ENCODE measurements at places on chromosomes 7 and 10.

GRCh38 chr10:61189912-61190311 is 245.9 kb upstream of the RHOBTB1 start:
- DNase-seq: no peak

- no peak for DNase-seq
Observed at GRCh38 chr10:50992972-50993766, 81.1 kb upstream of the PRKG1 start.

- peak; percentile 57 for DNase-seq
Observed at GRCh38 chr7:73345538-73345937, 17.6 kb downstream of the FKBP6 start.

- DNase-seq: no peak
Observed at GRCh38 chr7:15737601-15738000, 51.1 kb upstream of the MEOX2 start.

DNA sequence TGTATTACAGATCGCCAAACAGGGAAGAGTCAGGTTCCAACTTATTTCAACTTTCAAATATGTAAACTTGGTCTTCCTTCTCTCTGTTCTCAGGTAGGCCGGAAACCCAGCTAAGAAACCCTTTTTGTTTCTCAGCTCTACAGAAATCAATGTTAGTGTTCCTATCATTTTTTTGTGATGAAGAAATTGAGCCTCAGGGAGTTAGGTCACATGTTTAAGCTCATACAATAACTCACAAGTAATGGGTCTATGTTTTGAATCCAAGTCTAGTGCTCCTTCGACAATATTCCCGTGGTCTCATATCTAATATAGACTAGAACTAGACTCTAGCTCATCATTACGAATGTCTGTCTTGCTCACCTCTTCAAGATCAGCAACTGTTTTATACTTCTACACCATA is 22.3 kb downstream of the DENND2A start:
- no peak for DNase-seq

DNA sequence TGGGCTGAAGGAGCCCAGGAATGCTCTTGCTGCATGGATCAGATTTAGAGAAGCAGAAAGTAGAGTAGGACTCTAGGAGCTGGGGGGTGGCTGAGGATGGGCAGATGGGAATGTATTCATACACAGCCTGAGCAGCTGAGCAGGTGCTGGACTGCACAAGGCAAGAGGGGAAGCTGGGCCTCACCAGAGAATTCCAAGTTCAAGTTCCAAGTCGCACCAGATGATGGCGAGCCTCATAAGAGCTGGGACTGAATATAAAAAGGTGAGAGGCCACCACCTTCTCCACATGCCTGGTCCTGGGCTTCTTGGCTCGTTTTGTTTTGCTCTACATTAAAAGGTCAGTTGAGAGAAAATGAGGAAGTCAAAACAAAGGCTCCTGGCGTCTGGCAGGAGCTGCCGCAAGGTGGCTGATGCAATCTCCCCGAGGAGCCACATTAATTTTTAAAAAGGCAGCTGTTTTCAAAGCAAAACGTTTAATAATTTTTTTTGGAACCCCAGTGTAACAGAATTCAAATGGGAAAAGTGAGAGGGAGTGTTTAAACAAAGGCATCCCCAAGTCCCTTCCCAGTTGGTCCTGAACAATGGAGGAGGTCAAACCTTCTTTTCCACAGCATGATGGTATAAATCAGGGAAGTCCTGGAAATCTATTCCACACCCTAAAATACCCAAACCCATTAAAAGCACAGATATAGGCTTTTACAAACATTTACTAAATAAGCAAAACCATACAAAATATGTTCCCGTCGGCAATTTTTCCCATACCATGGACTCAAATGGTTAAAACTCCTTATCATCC is 9.5 kb downstream of the CYREN start:
- no peak for DNase-seq

- no peak for DNase-seq
Observed at GRCh38 chr10:72846238-72846637, 47.3 kb upstream of the OIT3 start.

GRCh38 chr7:154183482-154183881 is 131.3 kb downstream of the DPP6 start:
- no peak for DNase-seq

DNA sequence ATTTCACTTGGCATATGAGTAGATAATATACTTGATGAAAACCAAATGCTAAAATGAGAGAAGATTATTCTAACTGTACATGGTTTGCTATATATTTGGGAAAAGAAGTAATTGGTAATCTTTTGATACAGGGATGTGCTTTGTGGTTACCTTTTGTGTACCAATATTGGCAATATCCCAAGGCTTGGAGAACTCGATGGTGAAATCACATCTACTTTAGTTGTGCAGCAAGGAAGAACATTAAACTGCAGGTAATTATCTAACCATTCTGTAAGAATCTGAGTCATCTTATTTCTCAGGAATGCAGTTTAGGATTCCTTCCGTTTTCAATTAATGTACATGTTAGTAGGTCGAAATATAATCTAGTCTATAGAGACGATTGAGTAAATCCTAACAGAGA is 64.1 kb downstream of the SRI start:
- DNase-seq: no peak

DNA sequence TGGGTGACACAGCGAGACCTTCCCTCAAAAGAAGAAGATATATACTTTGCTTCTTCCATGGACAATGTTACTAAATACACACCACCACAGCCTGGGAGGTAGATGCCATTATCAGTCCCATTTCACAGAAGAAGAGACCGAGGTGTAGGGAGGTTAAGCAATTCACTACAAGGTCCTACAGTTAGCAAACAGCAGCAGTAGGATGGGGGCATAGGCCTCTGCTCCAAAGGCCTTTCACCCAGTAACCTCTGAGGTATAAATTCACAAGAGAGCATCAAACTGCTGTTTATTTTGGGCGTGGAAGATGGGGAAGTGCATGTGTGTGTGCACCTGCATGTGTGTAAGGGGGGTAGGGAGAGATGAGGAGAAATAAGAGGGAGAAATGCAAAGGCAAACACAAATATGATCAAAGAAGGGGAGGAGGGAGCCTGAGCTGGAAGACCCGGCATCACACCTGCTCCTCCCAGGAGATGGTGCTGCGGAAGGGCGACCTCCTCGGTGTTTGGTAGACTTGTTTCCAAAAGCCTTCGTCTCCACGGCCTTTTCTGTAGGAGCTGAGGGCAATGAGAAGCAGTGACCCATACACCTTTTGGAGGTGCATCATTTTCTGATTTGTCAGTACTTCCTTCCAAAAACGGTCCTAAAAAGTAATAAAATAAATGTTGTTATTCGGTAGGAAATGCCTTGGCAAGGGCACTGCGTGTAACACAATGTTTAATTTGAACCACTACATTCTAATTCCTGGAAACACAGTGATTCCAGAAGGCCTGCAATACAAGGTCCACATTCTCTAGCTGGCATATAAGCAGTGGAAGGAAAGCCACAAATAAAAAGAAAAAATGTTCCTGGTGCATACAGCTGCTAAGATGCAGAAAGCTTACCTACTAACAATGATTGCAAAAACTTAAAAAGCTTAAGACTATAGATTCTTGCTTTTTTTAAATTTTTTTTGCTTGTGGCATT is 25.9 kb upstream of the ACSL5 start:
- DNase-seq: no peak

- no peak for DNase-seq
Observed at GRCh38 chr10:43377424-43377883, 6.0 kb downstream of the FXYD4 start.

DNA sequence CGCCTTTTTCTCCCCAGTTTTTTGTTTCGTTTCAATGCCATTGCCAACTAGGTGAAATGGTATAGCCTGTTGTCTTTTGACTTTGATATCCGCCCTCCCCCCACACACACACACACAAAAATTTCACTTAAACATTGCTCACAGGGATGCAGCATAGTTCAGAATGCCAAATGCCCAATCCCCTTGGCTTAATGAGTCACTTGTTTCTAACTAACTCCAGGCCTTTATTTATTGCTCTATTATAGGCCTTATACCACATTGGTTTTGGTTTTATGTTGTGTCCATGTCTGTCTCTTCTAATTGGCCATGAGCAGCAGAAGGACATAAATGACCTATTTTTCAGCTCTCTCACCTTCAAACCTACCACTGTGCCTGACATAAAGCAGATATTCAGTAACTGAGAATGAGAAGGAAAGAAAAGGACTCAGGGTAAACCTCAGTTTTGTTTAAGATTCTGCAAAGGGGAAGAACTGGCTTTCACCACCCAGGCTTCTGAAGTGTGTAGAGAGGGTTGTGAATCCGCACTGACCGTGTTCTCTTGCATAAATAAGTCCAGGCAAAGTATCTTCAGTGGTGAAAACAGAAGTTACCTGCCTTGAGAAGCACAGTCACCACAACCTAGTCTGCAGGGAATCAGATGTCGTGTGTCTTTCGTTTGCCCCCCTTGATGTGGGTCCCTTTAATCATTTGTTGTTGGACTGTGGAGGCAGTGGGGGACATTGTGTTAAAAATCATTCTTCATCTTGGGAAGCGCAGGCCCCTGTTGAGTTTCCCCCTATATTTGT is 139.8 kb downstream of the CELF2 start:
- DNase-seq: no peak

- no peak for DNase-seq
Observed at GRCh38 chr7:21146642-21147423, 281.1 kb upstream of the SP4 start.

GRCh38 chr7:70040970-70041766 is 442.9 kb downstream of the AUTS2 start:
- no peak for DNase-seq

GRCh38 chr7:1433128-1433920 is 25.9 kb downstream of the MICALL2 start:
- DNase-seq: no peak

DNA sequence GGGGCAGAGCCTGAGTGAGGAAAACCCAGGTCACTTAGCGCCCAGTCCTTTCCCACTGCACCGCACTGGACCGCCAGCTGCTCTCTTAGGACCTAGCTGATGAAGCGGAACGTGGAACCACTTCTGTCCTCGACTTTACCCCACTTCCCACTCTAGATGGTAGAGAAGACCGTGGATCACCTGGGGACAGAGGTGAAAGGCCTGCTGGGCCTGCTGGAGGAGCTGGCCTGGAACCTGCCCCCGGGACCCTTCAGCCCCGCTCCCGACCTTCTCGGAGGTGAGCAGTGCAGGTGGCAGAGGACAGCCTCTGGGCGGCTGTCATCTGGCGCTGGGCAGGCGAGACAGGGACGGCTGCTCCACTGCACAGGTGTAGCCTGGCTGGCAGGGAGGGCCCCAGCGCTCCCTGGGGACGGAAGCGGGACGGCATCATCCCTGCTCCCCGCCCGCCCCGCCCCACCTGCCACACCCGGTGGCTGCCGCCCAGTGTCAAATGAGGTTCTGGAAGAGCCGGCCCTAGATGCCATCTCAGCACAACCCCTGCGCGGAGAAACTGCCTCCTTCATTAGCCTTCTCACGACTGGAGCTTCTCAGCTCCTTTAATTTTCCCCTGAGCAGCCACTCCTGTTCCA is 11.7 kb downstream of the PLAC9 start:
- peak; percentile 23 for DNase-seq

DNA sequence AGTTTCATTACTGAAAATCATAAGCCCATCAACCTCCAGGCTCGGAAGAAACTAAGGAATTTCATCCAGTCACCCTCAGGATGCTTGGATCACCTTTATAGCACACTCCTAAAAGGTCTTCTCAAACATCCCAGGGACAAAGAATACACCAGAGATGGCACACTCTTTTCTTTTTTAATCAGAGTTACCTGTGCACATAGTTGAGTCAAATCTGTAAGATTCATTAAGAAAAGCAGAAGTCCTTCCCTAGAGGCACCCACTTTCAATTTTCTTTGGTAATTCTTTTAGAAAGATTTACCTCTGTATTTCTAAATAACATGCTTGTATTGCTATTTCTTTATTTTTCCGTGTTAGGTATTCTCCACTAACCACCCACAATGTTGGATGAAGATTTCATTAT is 50.6 kb upstream of the IL6 start:
- DNase-seq: no peak

DNA sequence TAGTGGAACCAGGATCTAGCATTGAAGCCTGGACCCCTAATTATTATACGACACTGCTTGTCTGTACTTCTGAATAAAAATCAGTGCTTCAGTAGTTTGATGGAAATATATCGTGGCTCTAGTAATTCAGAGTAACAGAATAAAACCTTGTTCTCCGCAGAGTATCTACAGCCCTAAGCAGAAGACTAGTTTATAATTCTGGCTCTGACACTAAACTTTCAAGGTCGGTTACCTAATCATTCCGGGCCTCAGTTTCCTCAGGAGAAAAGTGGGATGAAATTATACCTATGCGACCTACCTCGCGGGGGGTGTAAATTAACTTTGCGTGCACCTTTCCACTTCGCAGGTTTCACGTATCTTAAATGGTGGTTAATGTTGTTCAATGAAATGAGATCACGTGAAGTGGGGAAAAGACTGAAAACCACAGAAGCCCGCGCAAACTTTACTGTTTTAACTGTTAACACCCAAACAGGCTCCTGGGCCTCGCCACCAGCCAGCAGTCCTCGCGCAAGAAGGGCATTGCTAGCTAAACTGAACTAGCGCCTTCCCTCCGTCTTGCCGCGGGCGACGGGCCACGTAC is 615 bp downstream of the THAP5 start:
- DNase-seq: no peak

GRCh38 chr7:141674171-141674671 is 27.7 kb downstream of the DENND11 start:
- no peak for DNase-seq

- DNase-seq: no peak
Observed at GRCh38 chr10:127612-128432, 7.4 kb upstream of the ZMYND11 start.

GRCh38 chr7:49398746-49399145 is 374.7 kb upstream of the VWC2 start:
- no peak for DNase-seq

DNA sequence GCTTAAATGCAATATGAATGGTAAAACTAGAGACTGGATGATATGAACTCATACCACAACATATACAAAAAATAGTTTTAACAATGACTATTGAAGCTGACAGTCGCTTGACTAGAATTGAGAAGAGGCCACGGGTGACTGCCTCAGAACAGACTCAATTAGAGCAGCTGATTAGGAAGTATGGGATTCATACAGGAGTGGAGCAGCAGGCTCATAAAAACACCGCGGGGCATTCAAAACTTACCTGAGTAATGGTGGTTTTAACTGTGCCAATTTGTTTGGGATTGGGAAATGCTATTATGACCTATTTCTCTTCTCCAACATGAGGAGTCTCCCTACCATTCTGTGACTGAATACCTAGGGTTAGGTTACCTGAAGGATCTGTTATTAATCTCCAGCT is 2.1 kb downstream of the CADPS2 start:
- DNase-seq: no peak

GRCh38 chr7:138632826-138633602 is 68.1 kb downstream of the SVOPL start:
- no peak for DNase-seq
